ENCODE measurements at places on chromosomes 7 and 10.

DNA sequence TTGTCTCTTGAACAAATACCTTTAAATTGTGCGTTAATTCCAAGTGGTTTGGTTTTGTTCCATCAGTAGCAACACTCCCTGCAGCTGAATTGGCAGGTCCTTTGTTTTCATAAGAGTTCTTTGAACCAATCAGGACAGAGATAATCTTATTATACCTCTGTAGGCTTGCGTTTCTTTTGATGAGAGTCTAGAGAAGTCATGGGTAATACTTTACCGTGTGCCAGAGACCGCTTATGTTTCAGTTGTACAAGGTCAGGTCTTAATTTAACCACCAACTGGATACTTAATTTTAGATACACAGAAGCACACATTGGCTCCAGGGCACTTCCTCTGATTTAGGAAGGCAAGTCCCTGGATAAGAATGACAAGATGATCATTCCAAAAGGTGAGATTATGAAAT lies at the start of gene ASB15:
Gene ASB15, plus strand, starts transcription at position 292 of the 400 bp plus-strand sequence. CDS start 12,682 bp downstream, outside the sequence.
- DNase-seq = no peak

GRCh38 chr7:108368466-108368865 lies 87.8 kb downstream of the NRCAM start:
- no peak for DNase-seq

DNA sequence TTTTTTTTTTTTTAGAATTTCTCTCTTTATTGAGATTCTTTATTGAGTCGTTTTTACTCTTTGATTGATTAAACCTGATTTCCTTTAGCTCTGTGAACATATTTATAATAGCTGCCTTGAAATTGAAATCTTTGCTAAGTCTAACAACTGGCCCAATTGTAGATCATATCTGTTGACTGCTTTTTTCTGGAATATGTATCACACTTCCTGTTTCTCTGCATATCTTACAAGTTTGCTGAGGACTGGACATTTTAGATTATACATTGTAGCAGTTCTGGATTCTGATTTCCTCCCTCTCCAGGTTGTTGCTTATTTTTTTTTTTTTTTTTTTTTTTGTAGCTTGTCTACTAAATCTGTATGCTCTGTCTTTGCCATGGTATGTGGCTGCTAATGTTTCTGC lies 56.3 kb downstream of the PRKAR2B start:
- DNase-seq = no peak

- no peak for DNase-seq
Measured at GRCh38 chr7:26618449-26618848, 245.9 kb downstream of the SKAP2 start.

DNA sequence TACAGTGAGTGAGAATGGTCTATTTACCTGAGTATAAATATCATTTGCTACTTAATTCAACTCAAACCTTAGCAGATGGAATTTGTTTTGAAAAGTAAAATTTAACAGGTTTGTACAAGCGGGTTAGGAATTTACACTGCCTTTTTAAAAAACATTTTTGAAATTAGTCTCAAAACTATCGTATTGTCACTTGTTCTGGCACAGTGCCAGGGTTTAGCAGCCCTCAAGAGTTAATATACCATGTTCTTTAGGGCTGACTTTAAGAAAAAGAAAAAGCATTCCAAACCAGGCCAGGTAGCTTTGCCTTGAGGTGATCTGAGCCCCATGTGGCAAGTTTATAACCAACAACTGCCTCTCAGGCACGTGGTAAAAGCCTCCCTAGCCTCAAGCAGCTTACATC lies 17.8 kb downstream of the CCNJ start:
- DNase-seq = no peak

DNA sequence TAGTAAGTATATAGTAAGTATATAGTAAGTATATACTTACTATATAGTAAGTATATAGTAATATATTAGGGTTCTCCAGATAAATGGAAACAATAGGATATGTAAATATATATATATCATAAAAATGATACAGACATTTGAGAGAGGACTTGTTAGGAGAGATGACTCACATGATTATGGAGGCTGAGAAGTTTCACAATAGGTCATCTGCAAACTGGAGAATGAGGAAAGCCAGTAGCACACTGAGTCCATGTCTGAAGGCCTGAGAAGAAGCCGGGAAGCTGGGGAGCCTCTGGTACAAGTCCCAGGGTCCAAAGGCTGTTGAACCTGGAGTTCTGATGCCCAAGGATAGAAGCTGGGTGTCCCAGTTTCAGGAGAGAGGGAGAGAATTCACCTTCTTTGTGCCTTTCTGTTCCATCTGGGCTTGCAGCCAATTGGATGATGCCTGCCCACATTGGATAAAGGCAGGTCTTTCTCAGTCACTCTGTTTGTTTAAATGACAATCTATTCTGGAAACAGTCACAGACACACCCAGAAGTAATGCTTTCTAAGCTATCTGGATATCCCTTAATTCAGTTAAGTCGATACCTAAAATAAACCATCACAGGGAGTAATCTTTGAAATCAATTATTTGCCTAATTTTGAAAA lies 205.5 kb upstream of the CDC14C start:
- no peak for DNase-seq

DNA sequence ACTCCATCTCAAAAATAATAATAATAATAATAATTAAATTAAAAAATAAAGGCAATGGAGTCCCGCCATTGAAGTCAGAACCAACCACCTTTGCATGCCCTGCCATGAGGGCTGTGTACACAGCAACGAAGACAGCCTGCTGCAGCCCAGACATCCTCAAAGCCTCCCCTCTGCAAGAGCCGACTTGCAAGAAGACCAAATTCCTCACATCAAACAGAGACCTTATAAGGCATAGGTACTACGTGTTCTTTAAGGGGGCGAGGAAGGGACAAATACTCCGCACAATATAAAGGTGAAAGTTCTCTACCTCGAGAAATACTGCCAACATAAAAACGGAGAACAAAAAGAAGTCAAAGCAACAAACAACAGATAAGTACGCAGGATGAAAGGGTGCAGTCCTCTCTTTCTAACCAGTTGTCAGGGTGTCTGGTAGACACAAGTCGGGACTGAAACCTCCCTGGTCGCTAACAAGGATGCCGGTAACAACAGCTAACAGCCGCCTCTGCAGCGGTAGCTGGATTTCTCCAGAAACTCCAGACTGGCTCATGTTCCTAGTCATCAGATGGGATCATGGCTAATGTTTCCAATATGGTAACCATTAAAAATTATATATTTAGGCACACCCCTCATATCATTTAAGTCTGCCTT lies 23.6 kb downstream of the FGFR2 start:
- no peak for DNase-seq

DNA sequence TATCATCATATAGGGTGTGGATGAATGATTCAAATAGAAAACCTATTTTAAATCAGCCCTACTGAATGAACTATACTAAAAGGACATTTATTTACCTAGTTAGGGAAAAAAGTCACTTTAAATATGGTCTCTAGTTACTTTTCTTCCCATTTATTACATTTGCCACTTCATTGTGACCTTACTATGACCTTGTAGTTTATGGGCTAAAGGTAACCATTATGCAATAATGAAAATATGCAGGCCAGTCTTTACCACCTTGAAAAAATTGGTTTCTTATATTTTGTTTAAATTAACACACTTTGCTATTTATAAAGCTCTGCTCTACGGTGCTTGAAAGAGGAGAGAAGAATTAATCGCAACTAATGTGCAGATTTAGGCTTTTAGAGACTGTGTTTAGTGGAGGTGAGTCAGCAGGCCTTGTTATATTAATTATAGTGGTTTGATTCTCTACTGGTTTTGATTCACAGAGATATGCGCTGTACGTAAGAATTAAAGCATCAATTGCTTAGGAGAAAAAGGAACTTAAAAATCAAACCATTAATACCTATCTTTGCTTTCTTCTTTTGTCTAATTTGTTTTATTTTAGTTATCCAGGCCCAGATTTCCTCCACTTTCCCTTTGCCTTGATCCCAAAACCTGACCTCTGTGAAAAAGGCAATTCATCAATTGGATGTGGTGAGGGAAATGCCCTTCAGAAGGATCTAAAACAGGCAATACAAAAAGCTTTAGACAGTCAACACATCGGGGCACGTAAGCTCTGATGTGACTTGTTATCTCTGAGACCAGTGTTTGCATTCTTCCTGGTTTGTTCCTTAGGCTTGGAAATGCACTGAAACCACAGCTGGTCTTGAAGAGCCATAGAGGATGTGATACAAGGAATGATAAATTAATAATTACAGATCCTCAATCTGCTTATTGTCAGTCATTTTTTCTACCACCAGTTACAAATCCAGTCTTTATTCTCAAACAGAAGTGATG lies 141.2 kb upstream of the HDAC9 start:
- DNase-seq = no peak

GRCh38 chr7:39349452-39350123 lies 216.6 kb upstream of the YAE1 start:
- no peak for DNase-seq

GRCh38 chr10:5496261-5497250 lies 2.8 kb downstream of the CALML5 start:
- DNase-seq = no peak

GRCh38 chr7:15159261-15159660 lies 256.7 kb upstream of the DGKB start:
- no peak for DNase-seq

DNA sequence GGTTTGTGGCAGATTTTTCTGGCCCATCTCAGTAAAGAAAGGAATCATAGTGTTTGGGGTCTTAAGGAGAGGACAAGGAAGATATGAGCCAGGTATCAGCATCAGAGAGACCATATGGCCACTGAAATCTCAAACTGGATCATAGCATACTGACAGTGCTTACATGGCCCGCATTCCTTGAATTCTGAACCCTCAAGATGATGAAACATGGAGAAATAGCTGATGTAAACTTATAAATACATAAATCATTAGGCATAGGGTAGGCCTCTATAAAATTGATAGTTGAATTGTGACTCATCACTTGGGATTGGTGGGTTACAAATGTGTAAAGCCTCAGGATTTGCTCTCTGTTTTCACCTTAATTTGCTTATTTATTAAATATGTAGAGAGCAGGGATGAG lies 688.5 kb downstream of the CNTNAP2 start:
- no peak for DNase-seq

GRCh38 chr7:155455776-155456737 lies 1.9 kb upstream of the EN2 start:
- DNase-seq = no peak

Data from GM06990 (cell line).